ENCODE measurements at places on chromosomes 7 and 10.
A peak's percentile ranks its signal among the peaks of the same experiment; 100 is the strongest.

- DNase-seq, result no peak
Observed at GRCh38 chr10:50410066-50410811, 158.9 kb upstream of the ASAH2 start.

DNA sequence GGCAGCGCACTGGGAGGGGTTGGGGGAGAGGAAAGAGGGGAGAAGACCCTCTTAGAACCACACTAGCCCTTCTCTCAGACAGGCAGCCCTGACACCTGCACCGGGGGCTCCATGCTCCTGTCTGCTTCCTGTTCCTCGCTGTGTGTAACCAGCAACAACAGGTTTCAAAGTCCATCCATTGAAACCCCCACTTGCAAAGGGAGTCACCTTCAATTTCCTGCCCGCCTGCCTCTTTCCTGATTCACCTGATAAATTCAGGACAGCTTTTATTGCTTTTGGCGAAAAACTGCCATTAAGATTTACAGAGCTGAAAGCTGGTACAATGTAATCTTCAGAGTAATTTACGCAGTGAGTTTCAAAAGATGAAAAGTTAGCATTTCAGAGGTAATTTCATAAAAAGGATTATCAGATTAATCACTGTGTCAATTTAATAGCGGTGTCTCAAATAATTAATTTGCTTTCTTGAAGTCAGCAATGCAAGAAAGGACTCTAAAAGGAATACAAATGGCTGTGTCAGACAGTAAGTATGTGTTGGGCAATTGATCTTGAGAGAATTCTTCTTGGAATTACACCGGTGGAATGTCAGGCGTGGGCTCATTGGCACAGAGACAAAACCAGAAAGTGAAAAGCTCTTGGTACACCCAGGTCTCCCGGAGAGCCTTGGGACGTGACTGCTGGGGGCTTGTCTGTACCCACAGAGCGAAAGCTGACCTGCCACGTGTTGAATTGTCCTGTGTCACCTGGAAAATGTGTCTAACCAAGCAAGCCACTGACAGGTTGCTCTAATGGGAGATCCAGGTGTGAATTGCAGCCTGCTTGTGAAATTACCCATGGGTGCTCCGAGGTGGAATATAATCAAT lies 60.7 kb downstream of the TMEM209 start:
- no peak for DNase-seq

- DNase-seq, result peak; percentile 15
Observed at GRCh38 chr10:89327803-89328441, at the start of gene IFIT3. TSS of gene IFIT3 (plus strand) at chr10:89327997. CDS start at chr10:89328074, 77 bp downstream.

- no peak for DNase-seq
Observed at GRCh38 chr10:48470893-48471805, 133.7 kb downstream of the ARHGAP22 start.

DNA sequence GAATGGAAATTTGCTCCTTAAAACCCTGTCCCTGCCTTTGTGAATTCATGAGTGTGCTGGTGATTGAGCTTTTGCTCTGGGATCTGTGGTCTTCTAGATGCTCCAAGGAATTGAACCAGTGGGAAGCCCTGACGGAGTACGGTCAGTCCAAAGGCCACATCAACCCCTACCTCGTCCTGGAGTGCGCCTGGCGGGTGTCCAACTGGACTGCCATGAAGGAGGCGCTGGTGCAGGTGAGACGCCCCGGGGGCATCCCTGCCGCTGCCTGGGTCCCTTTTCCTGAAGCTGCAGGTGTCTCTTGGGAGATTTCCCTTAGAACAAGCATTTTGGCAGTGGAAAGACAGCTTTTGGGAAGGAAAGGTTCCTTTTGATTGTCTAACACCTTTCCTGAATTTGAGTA lies 100.3 kb downstream of the TRRAP start:
- no peak for DNase-seq

DNA sequence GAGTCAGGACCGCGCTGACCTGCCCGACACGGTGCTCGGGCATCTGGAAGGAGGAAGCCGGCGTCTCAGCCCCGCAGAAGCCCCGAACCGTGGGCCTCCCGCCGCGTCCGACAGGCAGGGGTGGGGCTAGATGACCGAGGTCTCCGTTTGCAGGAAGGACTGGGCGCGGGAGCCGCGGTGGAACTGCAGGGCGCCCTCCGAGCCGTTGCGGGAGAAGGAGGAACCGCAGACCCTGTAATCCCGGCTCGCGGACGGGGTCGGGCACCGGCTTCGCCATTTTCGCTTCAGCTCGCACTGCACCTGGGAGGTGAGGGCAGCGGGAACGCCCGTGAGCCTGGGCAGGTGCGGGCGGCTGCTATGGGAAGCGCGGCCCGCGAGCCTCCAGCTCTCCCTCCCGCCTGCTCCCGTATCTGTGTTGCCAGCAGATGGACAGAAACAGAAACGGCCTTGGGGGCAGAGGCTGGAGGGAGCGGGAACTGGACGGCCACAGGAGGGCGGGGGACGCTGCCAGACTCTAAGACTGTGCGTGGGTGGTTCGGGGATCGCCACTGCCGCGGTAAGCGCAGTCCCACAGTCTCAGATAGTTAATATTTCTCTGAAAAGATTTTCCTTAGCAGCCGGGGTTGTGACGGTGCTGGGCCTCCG lies 114.1 kb downstream of the VIPR2 start:
- DNase-seq, result peak; percentile 62

GRCh38 chr7:144474363-144474762 lies 70.9 kb upstream of the NOBOX start:
- no peak for DNase-seq

DNA sequence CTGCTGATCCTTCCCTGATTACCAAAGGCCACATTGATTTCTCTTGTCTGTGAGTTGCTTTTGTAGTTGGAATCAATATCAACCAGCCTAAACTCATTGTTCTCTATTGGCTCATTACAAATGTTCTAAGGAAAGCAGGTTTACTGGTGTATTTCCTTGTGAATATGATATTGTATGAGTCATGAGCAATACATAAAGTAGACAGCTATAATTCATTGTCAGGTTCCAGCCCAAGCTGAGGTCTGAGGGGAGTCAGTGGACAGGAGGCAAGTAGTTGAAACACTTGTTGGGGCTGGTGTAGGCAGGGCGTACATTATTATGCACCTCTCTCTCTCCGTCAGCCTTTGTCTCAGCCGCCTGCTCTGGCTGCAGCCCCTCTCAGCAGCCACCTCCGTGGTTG lies 451.7 kb downstream of the IPMK start:
- no peak for DNase-seq

GRCh38 chr10:24843256-24843655 lies 109.2 kb downstream of the PRTFDC1 start:
- no peak for DNase-seq

- peak; percentile 70 for DNase-seq
Observed at GRCh38 chr7:19851504-19851903, 78.1 kb upstream of the TMEM196 start.

DNA sequence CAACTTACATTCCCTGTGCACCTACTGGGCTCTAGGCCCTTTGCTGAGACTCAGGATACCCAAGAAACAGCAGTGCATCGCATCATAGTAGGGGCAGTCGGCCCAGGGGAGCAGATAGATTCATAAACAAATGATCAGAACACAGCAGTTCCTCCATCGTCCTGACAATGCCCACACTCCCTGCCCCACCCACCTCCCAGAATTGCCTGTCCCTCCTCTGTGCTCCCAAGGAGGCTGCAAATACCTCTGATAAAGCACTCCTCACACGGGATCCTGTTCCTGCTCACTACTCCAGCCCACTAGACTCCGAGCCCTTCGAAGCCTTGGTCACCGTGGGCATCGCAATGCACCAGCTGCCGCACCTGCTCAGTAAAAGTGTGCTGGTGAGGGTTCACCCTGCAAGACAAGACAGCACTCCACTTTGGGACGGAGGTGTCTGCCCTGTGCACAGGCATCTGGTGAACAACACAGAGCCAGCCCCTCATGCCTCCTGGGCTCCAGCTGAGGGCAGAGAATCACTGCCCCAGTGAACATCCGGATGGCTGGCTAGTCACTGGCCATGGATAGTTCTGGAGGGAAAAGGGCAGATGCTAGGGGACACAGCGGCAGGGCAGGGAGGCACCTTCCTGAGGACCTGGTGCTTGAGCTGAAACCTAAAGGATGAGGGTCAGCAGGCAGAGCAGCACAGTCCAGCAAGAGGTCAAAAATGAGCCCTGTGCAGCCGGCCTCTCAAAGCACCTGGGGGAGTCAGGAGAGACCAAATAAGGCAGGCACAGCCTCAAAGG lies 60.7 kb downstream of the TNS3 start:
- no peak for DNase-seq

GRCh38 chr10:43255634-43256431 lies 11.0 kb downstream of the RASGEF1A start:
- no peak for DNase-seq

Measured in NCI-H510A treated with DMSO at 0.1 percent for 48 hours (cell line).